ENCODE measurements at places on chromosomes 16 and 17.

DNA sequence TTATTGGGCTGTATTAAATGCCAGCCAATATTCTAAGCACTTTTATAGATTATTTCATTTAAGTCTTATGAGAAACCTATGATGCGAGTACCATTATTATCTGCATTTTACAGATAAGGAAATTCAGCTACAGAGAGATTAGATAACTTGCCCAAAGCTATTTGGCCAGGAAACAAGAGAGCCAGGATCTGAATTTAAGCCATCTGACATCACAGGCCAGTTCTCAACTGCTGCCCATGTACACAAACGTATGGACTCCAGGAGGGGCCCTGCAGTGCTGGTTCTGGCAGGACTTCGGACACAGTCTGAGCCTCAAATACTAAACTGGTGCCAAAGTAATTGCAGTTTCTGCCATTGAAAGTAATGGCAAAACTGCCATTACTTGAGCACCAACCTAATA lies 40.2 kb downstream of the CPPED1 start:
- DNase-seq: no peak

DNA sequence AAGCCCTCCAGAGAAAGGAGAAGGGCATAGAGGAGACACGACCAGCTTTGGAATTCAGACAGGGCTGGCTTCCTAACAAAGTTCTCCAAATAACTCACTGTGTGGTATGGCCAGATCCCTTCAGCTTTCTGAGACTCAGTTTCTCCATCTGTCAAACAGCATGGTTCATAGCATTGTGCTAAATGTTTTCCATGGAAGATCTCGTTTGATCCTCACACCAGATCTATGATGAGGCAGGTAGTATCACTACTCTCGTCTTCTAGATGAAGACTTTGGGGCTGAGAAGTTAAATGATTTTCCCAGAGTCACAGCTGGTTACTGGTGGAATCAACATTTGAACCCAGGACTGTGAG lies 507.3 kb downstream of the HAPSTR1 start:
- no peak for DNase-seq

- no peak for DNase-seq
Observed at GRCh38 chr17:27554152-27554551, 76.8 kb upstream of the LGALS9 start.

GRCh38 chr17:32803544-32803943 lies 73.4 kb downstream of the MYO1D start:
- no peak for DNase-seq

DNA sequence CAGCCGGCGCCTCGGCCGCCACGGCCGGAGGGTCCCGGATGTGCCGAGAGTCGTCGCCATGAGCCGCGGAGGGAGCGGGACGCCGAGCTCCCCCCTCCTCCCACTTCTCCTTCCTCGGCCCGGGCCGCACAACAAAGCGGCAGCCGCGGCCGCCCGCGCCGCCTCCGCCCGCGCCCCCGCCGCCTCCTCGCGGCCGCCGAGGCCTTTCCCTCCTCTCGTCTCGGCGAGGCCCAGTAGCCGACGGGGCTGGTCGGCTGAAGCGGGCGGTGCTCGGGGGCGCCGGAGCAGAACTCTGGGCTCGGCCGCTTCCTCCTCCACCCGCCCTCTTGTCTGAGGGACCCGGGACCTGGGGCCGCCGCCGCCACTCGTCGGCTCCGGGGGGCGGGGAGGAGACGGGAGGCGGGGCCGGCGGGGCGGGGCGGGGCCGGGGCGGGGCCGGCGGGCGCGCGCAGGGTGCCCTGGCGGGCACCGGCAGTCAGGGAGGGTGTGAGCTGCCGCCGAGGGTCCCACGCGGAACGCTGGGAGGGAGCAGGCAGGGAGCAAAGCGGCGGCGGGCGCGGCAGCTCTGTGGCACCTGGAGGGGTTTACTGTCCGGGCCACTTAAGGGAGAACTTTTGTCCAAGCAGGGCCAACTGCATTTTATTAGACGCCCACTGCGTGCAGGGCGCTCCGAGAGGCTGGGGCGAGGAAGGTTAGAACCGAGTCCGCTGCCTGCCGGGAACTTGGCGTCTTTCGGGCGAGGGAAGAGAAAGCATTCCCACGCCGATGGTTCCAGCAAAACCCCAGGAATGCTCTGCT lies at the start of gene SMURF2:
Gene SMURF2 (minus strand): TSS at position 332 of the 798 bp plus-strand sequence. CDS start 427 bp downstream, outside the sequence.
- peak; percentile 44 for DNase-seq

- no peak for DNase-seq
Observed at GRCh38 chr16:35795361-35796029, 2336.1 kb downstream of the TP53TG3F start.

- no peak for DNase-seq
Observed at GRCh38 chr16:19837331-19837980, 47.2 kb downstream of the GPRC5B start.

DNA sequence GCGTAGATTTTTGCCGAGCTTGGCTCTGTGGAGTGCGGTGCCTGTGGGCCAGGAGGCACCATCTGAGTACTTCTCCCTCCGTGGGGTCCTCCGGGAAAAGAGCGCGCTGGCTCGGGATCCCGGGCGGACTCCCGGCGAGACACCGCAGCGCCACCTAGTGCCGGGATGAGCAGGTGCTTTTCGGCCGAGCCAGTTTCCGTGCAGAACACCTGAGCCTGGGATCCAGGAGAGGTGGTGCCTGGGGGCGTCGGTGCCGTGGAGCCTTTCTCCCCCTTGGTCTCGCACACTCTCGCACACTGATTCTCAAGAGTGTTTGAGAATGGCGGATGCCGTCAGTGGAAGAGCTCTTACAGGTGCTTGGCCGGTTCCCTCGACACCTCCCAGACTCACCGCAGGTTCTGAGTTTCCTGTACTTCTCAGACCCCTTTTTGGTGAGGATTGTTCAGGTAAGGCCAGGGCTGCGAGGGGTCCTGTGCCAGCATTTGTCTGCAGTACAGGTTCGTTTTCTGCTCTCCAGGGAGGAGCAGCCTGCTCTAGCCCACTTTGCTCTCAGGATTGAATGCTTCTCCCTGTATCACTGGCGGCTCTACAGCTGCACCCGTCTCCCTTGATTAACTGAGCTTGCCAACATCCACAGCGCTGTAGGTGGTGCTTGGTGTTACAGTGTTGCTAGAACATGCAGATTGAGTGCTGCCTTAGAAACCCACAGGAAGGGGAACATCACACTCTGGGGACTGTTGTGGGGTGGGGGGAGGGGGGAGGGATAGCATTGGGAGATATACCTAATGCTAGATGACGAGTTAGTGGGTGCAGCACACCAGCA lies 23.3 kb downstream of the TBCD start:
- DNase-seq: no peak

GRCh38 chr16:58850019-58850677 lies 116.0 kb upstream of the GOT2 start:
- DNase-seq: no peak

DNA sequence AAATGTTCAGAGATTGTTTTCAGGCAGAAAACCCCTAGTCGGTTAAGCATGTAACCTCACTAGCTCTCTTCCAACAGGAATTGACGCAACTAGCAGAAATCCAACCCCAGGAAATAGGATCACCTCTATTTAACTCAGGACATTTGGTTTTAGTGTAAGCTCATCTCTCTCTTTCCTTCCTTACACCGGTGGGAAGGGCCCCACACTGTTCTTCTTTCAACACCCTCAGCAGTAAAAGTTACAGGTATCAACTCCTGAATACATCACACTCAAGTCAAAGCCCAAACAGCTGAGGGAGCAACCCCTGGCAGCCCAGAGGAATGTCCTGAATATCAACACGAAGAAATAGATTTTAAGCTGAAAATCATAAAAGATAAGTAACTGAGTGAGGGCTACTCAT lies 191.2 kb upstream of the KIF2B start:
- no peak for DNase-seq

DNA sequence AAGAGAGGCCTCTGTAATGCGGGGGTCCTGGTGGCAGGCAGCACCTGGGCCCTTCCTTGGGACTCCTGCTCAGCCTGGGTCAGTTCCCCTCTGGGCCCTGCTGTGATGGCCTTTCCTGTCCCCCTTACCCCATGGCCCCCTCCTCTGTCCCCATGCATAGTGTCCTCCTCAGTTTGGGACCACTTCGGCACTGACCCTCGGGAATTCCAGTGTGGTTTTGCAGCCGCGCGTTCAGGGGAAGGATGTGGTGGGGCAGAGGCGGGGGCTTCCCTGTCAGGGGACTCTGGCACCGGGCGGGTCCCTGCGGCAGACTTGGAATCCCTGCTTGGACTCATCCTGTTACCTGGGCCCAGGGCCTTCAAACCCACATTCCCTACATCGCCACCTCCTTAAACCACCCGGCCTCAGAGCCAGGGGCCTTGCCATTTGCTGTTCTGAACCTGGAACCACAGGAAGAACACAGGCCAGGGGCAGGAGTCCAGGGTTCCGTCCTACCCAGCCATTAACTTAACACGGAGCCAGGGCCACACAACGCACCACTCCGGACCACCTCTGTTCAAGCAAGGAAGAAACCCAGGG lies 31.4 kb upstream of the EIF1 start:
- no peak for DNase-seq

DNA sequence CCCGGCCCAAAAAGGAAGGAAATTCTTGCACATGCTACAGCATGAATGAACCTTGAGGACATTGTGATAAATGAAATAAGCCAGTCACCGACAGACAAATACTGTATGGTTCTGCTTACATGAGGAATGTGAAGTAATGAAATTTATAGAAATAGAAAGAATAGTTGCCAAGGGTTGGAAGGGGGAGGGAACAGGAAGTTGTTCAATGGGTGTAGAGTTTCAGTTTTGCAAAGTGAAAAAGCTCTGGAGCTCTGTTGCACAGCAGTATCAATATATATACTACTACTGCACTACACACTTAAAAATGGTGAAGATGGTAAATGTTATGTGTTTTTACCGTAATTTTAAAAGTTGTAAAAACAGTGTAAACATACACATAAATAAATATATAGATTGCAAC lies 43.7 kb downstream of the PKD1L3 start:
- no peak for DNase-seq

DNA sequence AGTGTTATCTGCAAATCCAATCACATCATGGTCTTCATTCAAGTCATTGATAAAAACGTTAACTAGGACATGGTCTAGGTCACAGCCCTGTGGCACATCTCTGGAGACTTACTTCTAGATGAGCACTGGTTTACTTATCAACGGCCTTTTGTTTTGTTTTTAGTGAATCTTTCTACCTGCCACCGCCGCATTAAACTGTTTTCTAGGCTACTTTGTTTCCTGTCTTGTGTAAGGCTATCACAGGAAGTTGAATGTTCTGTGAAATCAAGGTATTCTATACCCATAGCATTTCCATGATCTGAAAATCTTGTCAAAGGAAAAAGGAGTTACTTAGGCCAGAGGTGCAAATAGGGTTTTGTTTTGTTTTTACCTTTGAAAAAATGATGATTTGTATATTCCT lies 26.9 kb downstream of the SOCS3 start:
- DNase-seq: no peak

GRCh38 chr17:32256012-32256700 lies 9.5 kb upstream of the RHBDL3 start:
- no peak for DNase-seq

DNA sequence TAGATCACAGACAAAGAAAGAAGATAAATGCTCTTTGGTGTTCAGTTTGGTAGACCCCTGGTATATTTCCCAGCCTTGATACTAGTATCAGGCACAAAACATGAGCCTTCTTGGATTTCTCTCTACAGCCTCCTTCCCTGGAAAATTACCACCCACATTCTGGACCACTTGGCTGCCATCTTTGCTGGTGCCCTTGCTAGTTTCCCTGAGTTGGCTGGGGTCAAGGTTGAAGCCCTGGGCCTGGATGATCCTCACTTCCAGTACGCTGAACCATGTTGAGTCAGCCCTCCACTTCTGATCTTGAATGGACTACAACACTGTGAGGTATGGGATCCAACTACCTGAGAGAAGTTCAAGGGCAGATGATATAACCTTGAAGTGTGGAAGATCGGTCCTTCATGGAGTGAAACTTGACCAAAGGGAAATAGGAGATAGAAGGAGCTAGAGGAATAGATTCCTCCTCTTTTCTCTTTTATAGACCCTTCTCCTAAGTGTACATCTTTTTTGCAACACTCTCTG lies 501.4 kb downstream of the TMEM114 start:
- DNase-seq: no peak

- DNase-seq: no peak
Observed at GRCh38 chr16:89094880-89095258, 1.2 kb downstream of the ACSF3 start.

- no peak for DNase-seq
Observed at GRCh38 chr16:10929853-10930754, 12.2 kb downstream of the DEXI start.

DNA sequence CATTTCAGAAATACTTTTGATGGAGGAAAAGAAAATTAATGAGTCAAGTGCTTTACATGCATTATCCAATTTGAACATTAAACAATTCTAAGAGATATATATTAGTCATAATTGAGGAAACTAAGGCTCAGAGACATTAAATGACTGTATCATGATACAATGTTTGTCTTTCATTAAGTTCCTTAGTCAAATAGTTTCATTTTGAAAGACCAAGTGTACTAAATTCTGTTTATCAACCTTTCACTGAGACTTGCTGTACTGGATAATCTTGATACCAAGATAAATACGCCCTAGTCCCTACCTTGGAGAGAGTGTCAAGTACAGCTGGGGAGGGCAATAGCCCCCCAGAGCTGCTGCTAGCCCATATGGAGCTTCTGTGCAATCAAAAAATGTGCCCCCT lies 24.2 kb downstream of the TOM1L2 start:
- no peak for DNase-seq

DNA sequence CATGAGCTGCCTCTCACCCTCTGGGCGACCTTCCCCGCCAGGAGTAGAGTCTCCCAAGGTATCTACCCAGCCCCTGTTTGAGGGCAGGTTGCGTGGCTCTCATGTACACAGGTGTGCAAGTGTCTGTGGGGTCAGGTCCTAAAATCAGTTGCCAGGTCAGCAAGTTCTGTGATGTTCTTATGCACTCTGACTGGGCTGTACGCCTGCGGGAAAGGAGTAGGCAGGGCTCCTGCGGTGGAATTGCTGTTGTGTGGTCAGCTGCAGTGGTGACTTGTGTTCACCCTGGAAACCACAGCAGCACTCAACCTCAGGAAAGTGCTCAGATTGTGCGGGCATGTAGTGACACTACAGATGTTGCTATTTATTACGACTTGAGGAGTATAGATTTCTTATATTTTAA lies 19.4 kb downstream of the NARF start:
- DNase-seq: no peak

DNA sequence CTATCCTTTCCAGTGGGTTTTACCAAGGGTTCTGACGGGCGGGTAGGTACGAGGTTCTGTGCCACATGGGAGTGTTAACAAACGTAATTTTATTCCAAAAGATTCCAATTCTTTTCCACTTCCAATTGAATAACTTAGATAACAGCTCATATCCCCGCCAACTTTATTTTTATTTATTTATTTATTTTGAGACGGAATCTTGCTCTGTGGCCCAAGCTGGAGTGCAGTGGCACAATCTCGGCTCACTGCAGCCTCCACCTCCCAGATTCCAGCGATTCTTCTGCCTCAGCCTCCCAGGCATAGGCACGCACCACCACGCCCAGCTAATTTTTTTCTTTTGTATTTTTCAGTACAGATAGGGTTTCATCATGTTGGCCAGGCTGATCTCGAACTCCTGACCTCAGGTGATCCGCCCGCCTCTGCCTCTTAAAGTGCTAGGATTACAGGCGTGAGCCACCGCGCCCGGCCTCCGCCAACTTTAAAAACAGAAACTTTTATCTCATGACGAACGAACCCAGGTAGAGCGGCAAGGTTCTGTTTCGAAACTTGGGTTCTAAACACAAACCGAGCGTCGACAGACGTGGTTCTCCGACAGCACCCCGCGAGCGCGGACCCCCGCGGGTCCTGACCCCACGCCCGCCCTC lies 613 bp downstream of the ECI1 start:
- no peak for DNase-seq

Data from activated CD4-positive, CD25-positive, alpha-beta regulatory T cell treated with anti-CD3 and anti-CD28 coated beads, Interleukin-2, amount 50 U/mL, for 16 hours (primary cell).